ENCODE measurements at places on chromosomes 4 and X. TPM values are rescaled to one million over a fixed set of nuclear protein-coding genes. Genes with fewer than 3 reads are reported as not detected.

The NAA11 gene
- not detected for total RNA-seq

The IDS gene
- total RNA-seq: 106 TPM

The AFF2 gene
- total RNA-seq: 0.61 TPM

The DAPP1 gene
- 25.3 TPM for total RNA-seq

Measured in activated CD8-positive, alpha-beta memory T cell treated with anti-CD3 and anti-CD28 coated beads, Interleukin-2, amount 10 ng/mL, durations not matched to agents 7 days and 5 days (primary cell).